Activated CD4-positive, alpha-beta T cell treated with anti-CD3 and anti-CD28 coated beads for 48 hours (primary cell): ENCODE measurements at places on chromosomes 4 and X.

DNA sequence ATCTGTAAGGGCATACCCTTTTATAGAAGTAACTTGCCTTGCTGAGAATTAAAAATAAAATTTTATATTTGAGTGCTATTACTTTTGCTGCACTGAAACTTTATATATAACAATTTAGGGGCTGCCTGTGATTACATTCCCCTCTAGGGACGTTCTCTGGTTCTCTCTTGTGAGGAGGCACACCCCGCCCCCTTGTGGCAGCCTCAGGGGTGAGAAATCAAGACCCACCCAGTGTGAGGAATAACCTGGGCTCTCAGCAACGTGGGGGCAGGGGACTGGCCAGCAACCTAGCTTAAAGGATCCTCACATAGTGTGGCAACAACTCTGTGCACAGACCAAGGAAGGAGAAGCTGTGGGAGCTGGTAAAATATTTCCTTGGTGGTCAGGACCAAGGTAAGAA is 43.7 kb downstream of the MAGEA9 start:
- peak; percentile 58 for DNase-seq

DNA sequence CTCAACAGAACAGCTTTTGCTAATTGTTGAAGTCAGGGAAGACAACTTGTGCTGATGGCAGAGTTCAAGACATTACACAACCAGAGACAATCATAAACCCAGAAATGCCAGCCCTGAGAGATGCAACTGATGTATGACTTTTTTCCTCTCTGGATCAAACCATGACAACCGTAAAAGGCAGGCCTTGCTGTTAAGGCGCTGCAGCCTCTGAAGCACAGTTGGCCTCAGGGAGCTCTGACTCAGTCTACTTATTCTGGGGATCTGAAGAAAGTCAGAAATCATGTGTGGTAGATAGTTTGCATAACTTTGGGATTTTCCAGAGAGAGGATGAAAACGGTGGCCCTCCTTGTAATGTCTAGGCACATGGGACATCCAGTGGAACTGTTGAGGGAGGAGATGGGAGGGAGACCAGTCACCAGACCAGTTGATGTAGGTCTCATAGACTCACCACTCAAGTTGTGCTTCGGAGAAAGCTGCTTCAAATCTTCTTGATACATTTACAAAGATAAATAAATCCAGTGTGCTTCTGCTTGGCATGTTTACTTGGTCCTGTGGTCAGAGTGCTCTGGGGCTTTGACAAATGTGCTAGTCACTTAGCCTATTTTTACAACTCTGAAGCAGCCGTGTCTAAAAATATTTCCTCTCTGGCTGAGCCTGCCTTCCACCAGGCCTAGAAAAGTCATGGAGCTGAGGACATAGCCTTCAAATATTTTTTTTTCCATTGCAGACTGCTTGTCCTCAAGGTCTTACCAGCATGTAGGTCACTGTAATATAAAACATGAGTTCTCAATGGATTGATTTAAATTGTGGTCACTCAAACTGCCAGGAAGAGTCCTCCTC is 7.5 kb downstream of the HADH start:
- DNase-seq: no peak

DNA sequence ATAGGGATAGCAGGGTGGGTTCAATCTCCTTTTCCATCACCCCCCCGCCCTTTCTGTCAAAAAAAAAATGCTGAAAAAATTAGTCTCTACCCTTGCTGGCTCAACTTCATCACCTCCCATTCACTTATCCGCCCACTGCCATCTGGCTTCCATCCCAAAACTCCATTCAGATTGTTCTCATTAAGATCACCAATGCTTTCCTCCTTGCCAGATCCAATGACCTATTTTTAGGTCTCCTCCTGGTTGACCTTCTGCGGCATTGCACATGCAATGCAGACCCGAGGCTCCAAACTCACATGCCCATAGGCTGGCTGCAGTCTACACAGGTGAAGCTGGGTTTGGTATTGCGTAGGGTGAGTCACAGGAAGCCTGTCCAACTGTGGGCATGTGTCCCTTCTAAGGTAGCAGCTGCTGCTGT is 21.1 kb upstream of the STIM2 start:
- DNase-seq: no peak

DNA sequence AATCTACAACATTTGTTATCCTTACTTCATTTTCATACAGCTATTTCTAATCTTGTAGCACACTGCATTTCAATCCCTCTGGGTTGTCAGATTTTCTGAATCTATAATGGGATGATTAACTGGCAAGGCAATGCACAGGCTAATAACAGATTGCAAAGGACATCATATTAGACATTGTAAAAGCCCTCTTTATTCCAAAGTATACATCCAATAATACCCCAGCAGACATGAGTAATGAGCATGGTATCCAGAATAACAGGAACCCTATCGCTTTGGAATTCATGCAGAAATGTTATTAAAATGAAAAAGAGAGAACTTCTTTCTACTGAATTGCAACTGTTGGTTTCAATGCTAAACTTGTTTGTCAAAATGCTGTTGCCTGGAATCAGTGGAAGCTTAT is 122.9 kb downstream of the C4orf33 start:
- DNase-seq: no peak

GRCh38 chr4:35934320-35934981 is 309.9 kb downstream of the ARAP2 start:
- no peak for DNase-seq

- no peak for DNase-seq
Measured at GRCh38 chrX:115606861-115607260, 45.9 kb downstream of the PLS3 start.

GRCh38 chr4:102735582-102735981 is 25.2 kb downstream of the MANBA start:
- no peak for DNase-seq

GRCh38 chr4:71941001-71941400 is 90.8 kb upstream of the NPFFR2 start:
- DNase-seq: no peak

- DNase-seq: no peak
Measured at GRCh38 chrX:139642241-139642927, 65.6 kb downstream of the MCF2 start.

DNA sequence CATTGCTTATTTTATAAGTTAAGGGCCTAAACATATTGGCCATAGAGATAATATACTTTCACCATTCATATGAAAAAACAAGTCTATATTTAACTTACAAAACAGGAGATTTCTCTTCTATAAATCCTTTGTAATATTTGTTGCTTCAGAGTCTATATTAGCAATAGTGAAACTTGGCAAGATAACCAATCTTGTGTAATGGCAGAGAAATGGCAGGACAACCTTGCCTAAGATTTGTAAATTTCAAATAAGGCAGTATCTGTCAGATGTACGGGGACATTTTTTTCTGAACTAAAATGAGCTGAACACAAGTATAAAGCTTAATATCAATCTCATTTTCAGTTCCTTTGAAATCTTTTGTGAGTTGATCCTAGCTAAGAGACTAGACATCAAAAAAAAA is 17.8 kb upstream of the CPEB2 start:
- DNase-seq: no peak

- no peak for DNase-seq
Measured at GRCh38 chrX:56385336-56385735, 153.2 kb downstream of the KLF8 start.
